ENCODE measurements at places on chromosomes 2 and 18.
A peak's percentile ranks its signal among the peaks of the same experiment; 100 is the strongest.

DNA sequence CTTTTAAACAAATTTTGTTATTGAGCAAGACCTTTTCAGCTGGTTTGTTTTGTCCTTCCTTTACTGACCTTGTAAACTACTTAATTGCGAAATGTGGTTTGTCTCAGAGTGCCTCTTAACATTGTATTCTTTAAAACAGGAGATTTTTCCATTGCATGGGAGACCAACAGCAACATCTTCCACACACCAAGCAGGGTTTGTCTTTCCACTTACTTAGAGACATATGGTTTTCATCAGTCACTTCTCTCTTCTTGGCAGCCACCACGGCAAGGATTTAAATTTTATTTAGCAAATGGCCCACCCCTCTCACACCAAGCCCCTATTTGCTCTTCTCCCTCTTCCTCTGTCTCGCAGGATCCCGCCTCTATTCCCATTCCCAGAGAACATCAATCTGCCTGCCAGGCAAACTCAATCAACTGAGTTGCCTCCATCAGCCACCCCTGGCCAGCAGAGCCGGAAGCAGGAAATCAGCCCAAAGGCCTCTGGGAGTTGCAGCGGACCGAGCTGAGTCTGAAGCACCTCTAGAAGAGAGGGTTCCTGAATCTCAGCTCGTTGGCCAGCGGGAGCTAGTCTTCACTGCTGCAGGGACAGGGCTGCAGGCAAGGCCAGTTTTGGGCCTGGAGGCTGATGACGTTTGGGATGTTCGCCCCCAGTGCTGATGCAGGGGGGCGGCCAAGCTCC lies 11.3 kb upstream of the CIB4 start:
- DNase-seq = no peak

DNA sequence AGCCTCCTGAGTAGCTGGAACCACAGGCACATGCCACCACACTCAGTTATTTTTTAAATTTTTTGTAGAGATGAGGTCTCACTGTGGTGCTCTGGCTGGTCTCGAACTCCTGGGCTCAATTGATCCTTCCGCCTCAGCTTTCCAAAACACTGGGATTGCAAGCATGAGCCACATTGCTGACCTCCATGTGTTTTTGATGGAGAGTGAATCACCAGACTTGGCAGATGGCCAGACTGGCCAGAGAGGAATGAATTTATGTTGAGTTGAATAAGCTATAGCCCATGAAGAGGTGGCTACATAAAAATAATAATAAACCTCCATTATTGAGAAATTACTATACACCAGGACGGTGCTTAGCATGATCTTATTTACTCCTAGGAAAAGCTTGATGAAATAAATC lies 91.5 kb downstream of the MREG start:
- DNase-seq = no peak

DNA sequence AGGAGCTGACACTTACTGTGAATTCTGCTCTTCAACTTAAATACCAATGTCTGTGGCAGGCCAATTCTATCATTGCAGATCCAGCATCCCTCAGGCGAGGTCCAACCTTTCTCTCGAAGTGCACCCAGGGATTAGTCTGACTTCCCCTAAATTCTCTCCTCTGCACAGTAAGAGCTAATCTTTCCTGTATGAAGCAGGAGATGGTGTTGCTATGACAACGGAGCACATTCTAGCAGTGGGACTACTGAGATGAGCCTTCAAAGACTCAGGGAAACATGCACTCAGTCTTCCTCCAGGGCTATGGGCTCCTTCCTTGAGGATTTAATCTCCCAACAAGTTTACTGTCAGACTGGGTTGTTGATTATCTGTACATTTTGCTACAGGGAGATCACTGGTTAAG lies 176.3 kb downstream of the NOL4 start:
- no peak for DNase-seq

DNA sequence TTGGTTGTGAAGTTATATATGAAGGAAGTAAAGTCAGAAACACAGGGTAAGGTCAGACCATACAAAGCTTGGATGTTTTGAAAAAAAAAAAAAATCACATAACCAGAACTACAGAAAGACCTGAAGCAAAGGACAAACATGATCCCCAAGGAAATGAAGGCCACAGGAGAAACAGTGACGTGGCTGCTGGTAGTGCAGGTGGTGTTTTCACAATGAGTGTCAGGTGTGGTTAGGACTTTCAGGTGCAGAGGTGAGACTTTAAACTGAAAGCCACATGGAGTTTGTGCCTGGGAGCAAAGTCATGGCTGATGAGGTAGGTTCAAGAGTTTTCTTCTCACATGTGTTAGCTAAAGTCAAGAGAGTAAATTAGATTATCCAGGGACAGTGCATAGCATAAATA lies 270.7 kb downstream of the PIEZO2 start:
- no peak for DNase-seq

GRCh38 chr2:168371273-168372019 lies 84.6 kb upstream of the CERS6 start:
- DNase-seq = no peak

GRCh38 chr2:101897301-101897700 lies 94.5 kb upstream of the IL1R2 start:
- no peak for DNase-seq

GRCh38 chr2:169362894-169363559 lies 693 bp upstream of the LRP2 start:
- no peak for DNase-seq

- DNase-seq = no peak
Measured at GRCh38 chr18:63980896-63981460, 11.1 kb downstream of the SERPINB8 start.

DNA sequence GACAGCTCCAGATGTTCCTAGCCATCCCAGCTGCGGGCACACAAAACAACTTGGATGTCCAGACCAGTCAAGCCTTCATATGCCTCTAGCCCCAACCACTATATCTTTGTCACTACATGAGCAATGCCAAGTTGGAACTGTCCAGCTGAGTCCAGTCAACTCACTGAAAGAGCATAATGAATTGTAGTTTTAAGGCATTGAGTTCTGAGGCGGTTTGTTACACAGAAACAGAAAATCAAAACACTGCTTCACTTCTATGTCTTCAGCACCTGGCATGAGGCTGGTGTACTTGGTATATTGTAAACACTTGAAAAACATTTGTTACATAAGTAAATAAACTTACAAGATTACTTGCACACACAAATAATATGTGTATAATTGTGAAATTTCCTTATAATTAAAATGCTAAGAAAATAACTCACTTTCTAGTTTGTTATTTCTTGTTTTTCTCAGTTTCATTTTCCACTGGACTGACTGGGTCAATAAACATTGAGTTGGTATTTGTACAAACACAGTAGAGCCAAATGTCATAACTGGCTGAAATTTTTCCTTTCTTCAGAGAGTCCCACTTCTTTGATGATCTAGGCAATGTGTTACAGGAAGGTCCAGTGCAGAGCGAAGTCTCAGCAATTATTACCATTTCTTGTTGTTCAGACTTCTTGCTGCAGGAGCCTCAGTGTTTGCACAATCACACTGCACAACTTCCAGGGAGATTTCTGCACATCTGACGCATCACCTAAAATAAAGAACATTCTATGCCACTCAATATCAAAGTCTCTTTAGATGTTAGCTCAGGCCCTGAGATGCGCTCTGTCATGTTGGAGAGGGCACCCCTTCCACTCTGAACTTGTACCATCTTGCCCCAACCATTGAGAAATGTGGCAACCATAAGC lies 38.2 kb upstream of the DPP4 start:
- DNase-seq = no peak

GRCh38 chr18:29616867-29617266 lies 1425.7 kb downstream of the DSC3 start:
- no peak for DNase-seq

GRCh38 chr2:226564667-226565066 lies 235.0 kb downstream of the IRS1 start:
- no peak for DNase-seq

DNA sequence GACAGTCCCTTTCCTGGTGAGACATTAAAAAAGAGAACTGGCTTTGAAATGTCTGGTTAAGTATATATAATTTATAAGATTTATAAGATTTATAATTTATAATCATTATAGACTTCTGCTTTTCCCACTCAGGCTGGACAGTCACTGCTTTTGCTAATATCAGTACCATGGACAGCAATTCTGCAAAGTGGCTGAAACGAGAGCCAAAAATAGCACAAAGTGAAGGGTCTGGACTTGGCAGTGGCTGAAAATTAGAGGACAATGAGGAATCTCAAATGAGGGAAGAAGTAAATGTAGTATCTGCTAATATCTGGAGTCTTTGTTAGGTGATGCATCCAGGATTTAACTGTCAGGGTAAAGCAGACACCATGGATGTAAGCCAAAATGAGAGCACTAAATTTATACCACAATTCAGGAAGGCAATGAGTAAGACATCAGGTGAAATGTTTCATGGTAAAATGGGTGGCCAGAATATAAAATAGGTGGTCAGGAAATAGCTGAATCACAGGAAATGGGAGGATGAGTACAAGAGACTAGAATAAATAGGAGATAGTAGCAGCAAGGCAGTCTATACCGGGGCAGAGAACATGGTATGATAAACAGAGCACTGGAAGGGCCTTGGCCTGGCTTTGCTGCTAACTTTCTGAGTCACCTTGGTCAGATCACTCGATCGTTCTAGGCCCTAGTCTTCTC lies 39.6 kb upstream of the BOD1L2 start:
- DNase-seq = peak; percentile 7

DNA sequence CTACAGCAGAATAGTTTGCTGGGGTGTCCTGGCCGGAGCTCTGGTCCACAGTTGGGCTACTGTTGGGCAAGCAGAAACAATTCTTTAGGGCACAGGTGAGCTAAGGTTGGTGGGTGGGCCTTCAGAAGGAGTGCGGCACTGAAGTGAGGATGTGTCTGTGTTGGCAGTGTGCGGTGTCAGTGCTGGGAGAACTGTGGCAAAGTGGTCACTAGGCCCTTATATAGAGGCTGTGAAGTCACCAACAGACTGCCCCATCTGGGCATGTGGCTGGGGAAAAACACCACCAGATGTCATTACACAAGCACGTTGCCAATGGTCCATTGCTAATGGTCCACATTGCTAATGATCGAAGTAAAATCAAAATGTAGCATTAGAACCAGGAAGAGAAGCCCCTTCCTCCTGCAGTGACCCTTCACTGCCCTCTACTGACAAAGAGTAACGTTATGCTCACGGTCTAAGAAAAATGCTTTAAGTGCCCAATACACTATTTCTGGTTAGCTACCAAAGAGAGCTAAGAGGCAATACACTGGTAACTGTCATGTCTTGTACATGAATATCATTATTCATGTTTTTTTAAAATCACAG lies 21.3 kb downstream of the SCN1A start:
- no peak for DNase-seq

DNA sequence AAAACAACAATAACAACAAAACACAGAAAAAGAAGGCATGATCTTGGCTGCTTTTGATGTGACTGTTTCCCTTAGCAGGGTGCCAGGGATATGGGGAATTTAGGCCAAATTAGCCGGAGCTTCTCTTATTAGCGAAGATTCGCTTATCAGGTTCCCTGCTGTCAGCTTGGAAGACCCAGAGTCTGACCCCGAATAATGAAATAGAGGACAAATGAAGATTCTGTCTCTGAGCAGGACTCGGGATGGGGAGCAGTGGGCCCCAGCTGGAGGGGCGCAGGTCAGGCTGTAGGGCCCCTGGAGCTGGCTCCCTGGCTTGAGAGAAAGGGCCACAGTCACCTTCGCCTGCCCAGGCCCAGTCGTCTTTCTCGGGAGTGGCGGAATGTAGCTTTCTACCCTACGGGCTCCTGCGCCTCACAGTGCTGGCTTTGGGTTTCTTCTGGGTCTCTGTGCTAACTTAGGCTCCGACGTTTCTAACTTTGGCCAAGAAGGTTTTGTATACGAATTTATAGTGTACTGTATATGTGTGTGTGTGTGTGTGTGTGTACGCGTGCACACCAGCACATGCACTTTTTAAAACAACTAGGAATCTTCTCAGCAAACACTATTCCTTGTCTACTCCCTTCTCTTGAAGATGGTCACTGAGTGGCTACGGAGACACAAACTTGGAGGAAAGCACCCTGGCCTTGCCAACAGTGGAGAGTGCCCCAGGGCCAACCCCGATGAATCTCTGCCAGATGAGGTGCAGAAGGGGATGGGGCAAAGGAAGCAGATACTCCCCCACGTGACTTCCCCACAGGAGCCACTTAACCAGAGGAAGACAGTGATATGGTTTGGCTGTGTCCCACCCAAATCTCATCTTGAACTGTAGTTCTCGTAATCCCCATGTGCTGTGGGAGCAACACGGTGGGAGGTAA lies 195.6 kb upstream of the COPS8 start:
- no peak for DNase-seq

DNA sequence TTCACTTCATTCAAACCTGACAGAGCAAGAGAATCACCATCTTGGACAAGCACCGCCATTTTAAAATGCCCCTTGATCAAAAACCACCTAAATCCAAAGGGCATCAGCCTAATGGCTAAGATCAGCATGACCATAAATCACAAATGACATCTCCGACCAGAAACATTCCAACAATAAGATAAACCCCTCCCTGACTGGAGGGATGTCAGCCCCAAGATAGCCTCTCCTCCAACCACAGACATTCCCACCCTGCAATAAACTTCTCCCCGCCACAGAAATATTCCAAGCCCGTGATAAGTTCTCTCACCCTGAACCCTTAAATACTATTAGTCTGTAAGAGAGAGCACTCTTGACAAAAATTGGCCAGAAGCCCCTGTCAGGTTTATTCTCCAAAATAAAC lies 21.6 kb upstream of the LYPD1 start:
- no peak for DNase-seq

GRCh38 chr2:154427453-154427852 lies 271.0 kb upstream of the KCNJ3 start:
- no peak for DNase-seq

GRCh38 chr18:72155327-72155726 lies 388.8 kb downstream of the CBLN2 start:
- DNase-seq = no peak

DNA sequence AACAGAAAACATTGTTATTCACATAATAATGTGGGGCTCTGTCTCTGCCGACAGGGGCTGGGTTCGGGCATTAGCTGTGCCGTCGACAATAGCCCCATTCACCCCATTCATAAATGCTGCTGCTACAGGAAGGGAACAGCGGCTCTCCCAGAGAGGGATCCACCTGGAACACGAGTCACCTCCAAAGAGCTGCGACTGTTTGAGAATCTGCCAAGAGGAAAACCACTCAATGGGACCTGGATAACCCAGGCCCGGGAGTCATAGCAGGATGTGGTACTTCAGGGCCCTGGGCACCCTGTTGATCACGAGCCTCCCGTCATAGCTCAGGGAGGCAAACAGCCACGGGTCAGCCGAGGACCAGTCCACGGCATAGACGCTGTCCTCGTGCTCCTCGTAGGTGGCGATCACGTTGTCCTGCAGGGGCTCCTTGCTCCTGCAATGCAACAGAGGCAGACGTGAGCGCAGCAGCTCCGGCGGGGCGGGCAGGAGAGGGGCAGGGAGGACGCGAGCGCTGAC lies 188.5 kb downstream of the EIPR1 start:
- DNase-seq = no peak

DNA sequence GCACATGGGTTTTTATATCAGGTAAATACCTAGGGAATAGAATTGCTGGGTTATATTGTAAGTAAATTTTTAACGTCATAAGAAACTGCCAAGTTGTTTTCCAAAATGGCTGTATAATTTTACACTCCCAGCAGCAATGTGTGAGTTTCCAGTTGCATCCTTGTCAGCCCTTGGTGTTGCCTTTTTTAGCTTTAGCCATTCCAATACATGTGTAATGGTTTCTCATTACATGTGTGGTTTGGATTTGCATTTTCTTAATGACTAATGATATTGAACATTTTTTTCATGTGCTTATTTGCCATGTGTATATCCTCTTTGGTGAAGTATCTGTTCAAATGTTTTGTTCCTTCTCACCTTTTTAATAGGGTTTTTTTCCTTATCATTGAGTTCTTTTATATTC lies 70.8 kb downstream of the ABI2 start:
- no peak for DNase-seq

Measured in GDM1 (cell line).